Thymus (tissue), 14 donors: ENCODE measurements at places on chromosomes 7 and 10.

GRCh38 chr7:55970978-55971377 lies 6.6 kb downstream of the NIPSNAP2 start:
- DNase-seq, result no peak

GRCh38 chr7:2003931-2004812 lies 228.6 kb downstream of the MAD1L1 start:
- DNase-seq, result no peak

- DNase-seq, result no peak
Measured at GRCh38 chr10:125721035-125721434, 1.5 kb downstream of the EDRF1 start.

- peak; percentile 25 for DNase-seq
Measured at GRCh38 chr10:88152728-88153133, 289.3 kb downstream of the PTEN start.

- no peak for DNase-seq
Measured at GRCh38 chr7:4873071-4873944, 10.2 kb downstream of the RADIL start.

- DNase-seq, result no peak
Measured at GRCh38 chr7:151252961-151253711, 4.6 kb upstream of the SMARCD3 start.

DNA sequence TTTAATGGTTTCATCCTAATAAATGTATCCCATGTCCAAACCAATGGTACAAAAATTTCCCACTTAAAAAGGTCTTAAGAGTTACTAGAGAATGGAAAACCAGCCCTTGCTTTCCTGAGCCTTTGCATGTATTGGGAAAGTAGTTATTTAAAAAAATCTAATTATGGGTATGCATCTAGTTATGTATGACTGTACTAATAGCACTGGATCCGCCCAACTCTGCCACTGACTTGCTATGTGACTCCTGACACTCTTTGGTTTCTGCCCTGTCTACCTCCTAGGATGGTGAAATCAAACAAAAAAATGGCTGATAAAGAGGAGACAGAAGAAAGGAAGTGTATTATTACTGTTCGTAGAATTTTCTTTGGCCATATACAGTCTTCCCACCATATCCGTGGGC lies 110.4 kb upstream of the CCDC6 start:
- no peak for DNase-seq

DNA sequence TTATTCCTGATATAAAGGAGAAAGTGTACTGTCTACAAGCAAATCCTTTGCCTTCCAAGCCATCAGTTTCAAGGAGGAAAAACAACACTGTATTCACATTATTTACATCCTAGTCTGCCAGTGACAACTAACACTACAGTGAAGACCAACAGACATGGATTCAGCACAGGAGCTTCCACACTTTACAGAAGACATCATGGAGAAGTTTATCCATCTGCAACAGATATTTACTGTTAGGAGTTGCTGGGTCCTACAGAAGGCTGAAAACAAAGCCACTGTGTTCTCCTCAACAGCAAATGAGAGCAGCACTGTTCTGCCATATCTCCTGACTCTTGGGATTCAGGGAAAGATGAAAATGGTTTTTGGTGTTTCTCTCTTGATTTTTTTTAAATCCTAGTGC lies 31.9 kb downstream of the NAPEPLD start:
- DNase-seq, result no peak

DNA sequence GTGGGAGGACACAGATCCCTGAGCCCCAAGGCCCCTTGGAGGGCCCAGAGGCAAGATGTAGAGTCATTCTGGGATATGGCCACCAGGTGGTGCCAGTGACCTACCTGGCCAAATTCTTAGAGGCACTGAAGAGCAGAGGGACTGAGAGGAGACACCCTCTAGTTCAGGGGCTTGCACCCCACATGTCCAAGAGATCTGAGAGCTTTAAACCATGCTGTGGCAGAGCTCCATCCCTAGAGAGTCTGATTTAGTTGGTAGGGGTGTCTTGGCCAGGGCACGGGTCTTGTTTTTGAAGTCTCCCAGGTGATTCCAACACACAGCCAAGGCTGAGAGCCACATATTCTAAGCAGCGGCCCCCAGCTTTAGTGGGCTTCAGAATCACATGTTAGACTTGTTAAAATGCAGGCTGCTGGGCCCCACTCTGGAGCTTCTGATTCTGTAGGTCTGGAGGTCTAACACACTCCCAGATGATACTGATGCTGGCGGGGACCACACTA lies 52.5 kb downstream of the PRF1 start:
- DNase-seq, result peak; percentile 64

- no peak for DNase-seq
Measured at GRCh38 chr7:50805447-50806125, 22.9 kb upstream of the GRB10 start.

- DNase-seq, result no peak
Measured at GRCh38 chr7:33973231-33974015, 68.1 kb downstream of the BMPER start.

- no peak for DNase-seq
Measured at GRCh38 chr7:32762925-32763293, 128.7 kb downstream of the KBTBD2 start.
